ENCODE measurements at places on chromosomes 1 and 21.

- DNase-seq, result no peak
These were observed 345 bp downstream of the FTCD start for GRCh38 chr21:46154955-46155513.

- no peak for DNase-seq
These were observed 2.9 kb upstream of the PIGR start for GRCh38 chr1:206949208-206949607.

- peak; percentile 17 for DNase-seq
These were observed 54.9 kb upstream of the BACE2 start for GRCh38 chr21:41112740-41113692.

DNA sequence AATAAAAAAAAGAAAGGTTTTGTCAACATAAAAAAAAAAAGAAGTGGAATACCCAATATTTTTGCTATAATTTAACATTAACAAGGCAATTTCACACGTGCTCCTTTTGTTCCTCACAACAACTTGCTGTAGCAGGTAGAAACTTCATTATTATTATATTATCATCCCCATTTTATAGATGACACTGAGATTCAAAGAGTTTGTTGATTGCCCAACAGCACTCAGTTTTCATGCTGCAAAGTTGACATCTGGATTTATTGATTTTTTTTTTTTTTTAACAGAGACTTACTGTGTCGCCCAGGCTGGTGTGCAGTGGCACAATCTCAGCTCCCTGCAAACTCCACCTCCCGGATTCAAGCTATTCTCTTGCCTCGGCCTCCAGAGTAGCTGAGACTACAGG, 8.9 kb upstream of the ESRRG start:
- no peak for DNase-seq

DNA sequence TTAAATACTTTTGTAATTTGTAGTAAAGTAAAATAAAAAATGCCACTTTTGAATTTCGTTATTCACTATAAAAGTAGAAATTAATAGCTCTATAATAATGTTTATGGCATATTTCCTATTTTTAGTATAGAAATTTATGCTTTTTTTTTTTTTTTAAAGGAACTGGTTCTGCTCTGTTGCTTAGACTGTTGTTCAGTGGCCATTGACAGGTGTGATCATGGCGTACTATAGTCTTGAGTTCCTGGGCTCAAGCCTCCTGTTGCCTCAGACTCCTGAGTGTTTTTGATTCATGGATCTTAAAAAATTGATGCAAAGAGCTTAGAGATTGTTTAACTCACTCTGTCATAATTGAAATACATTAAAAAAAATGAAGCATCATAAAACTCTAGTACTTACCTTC, 53.6 kb downstream of the RPS6KC1 start:
- DNase-seq, result no peak

- DNase-seq, result no peak
These were observed 17.9 kb downstream of the SYT6 start for GRCh38 chr1:114135786-114136185.

GRCh38 chr1:2783069-2783434, 18.4 kb downstream of the TTC34 start:
- no peak for DNase-seq
